ENCODE measurements at places on chromosomes 4 and X. TPM values are rescaled to one million over a fixed set of nuclear protein-coding genes. Genes with fewer than 3 reads are reported as not detected.

ITM2A gene
- 0.38 TPM for total RNA-seq

NAP1L3 gene
- total RNA-seq, result 0.43 TPM

ZCCHC18 gene
- not detected for total RNA-seq

FRMD7 gene
- not detected for total RNA-seq

MAGIX gene
- total RNA-seq, result 3.7 TPM

HOPX gene
- total RNA-seq, result not detected

TMEM165 gene
- 55.7 TPM for total RNA-seq

KIAA1210 gene
- not detected for total RNA-seq

EXOC1L gene
- not detected for total RNA-seq

TFDP3 gene
- not detected for total RNA-seq

SGMS2 gene
- total RNA-seq, result 14.6 TPM

SPIN2B gene
- total RNA-seq, result 9.8 TPM

IL2 gene
- total RNA-seq, result not detected

MAOA gene
- 0.30 TPM for total RNA-seq

MSL3 gene
- total RNA-seq, result 22.8 TPM

CCDC149 gene
- total RNA-seq, result 2.6 TPM

TSPAN7 gene
- total RNA-seq, result 2.4 TPM

RASGEF1B gene
- total RNA-seq, result not detected

ERAS gene
- not detected for total RNA-seq

SLC16A2 gene
- 31.5 TPM for total RNA-seq

SH2D1A gene
- not detected for total RNA-seq

NXF2B gene
- not detected for total RNA-seq

ANK2 gene
- total RNA-seq, result 0.84 TPM

TGIF2LX gene
- not detected for total RNA-seq

TMEM35A gene
- not detected for total RNA-seq

RAP1GDS1 gene
- 25.0 TPM for total RNA-seq

UGT2A2 gene
- not detected for total RNA-seq

SPATA4 gene
- total RNA-seq, result 0.20 TPM

MORC4 gene
- total RNA-seq, result 40.2 TPM

AMTN gene
- 0.09 TPM for total RNA-seq

SNCA gene
- 0.14 TPM for total RNA-seq

ODAPH gene
- total RNA-seq, result 0.15 TPM

MID1IP1 gene
- total RNA-seq, result 36.7 TPM

SYTL4 gene
- total RNA-seq, result 1.5 TPM

NUDT9 gene
- total RNA-seq, result 25.1 TPM

ATOH1 gene
- total RNA-seq, result not detected

ALPK1 gene
- 3.9 TPM for total RNA-seq

CTAG1A gene
- 0.18 TPM for total RNA-seq

ZFP42 gene
- not detected for total RNA-seq

HMGN5 gene
- total RNA-seq, result 2.3 TPM

WDR45 gene
- 54.9 TPM for total RNA-seq

YTHDC1 gene
- 31.0 TPM for total RNA-seq

ANAPC4 gene
- 12.4 TPM for total RNA-seq

POLN gene
- 0.55 TPM for total RNA-seq

ADGRL3 gene
- total RNA-seq, result 0.05 TPM

FAM241A gene
- total RNA-seq, result 0.95 TPM

MAGEC1 gene
- 0.04 TPM for total RNA-seq

Data from A549 treated with CpdA at 1 μM for 4 hours (cell line).